ENCODE measurements at places on chromosomes 5 and 9.

- no peak for DNase-seq
Observed at GRCh38 chr5:167814828-167815227, 476.6 kb upstream of the WWC1 start.

GRCh38 chr5:107676702-107677101 lies 6.0 kb upstream of the EFNA5 start:
- DNase-seq: no peak

GRCh38 chr9:108961151-108961550 lies 27.0 kb downstream of the ABITRAM start:
- DNase-seq: no peak

GRCh38 chr5:136195971-136196820 lies 3.2 kb upstream of the SMIM32 start:
- DNase-seq: no peak
